Naive thymus-derived CD8-positive, alpha-beta T cell (primary cell): ENCODE measurements at places on chromosomes 1 and 21. TPM values are rescaled to one million over a fixed set of nuclear protein-coding genes. Genes with fewer than 3 reads are reported as not detected.

The LCE2A gene
- not detected for total RNA-seq

GRCh38 chr21:35488946-35489345 lies 439.8 kb upstream of the RUNX1 start:
- DNase-seq = no peak

DNA sequence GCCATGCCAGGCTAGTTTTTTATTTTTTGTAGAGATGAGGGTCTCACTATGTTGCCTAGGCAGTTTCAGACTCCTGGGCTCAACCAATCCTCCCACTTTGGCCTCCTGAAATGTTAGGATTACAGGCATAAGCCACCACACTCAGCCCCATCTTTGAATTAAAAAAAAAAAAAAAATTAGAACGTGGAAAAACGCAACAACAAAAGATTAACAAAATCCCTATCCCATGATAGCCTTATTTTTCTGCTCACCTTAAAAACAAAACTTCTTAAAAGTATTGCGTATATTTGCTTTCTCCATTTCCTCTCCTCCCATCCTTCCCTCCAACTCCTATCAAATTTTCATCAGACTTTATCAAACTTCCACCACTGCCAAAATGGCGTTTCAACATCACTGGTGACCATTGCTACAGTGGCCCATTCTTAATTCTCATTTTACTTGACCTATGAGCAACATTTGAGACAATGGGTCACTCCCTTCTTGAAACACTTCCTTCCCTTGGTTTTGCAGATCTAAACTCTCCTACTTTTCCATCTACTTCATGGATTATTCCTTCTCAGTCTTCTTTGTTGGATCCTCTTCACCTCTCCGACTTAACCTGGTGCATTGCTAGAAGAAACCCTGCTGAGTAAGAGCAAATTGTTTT lies 579 bp upstream of the ZNF684 start:
- DNase-seq = no peak

- peak; percentile 10 for DNase-seq
Observed at GRCh38 chr1:43238085-43238484, 31.7 kb upstream of the TMEM125 start.

DNA sequence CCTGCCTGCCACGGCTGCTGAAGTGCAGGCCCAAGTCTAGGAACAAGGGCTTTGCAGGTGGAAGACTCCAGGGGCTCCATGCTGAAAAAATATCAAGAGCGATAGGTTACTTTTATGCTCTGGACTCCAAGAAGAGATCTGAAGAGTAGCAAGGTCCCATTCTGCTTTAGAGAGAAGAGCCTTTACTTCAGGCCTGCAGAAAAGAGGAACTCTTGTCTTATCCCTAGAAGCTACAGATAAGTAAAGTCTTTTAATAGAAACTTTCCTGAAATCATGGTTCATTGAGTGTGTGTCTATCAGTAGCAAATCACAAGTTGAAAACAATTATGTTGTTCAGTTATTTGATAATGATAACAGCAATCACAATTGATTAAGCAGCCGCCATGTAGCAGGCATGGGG lies 113.3 kb downstream of the TNR start:
- no peak for DNase-seq

- DNase-seq = no peak
Observed at GRCh38 chr1:30262158-30262557, 461.2 kb downstream of the MATN1 start.

DNA sequence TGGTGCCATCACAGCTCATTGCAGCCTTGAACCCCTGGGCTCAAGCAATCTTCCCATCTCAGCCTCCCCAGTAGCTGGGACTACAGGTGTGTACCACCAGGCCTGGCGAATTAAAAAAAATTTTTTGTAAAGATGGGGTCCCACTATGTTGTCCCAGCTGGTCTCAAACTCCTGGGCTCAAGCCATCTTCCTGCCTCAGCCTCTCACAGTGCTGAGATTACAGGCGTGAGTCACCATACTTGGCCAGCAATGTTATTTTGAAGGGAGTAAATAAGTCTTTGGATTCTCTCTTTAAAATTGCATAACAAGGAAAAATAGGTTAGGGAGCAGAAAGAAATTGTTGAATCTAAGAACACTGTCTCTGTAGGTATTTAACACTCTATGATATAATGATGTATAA lies 111.3 kb downstream of the RPS6KC1 start:
- no peak for DNase-seq

- no peak for DNase-seq
Observed at GRCh38 chr1:172697534-172698002, 38.7 kb downstream of the FASLG start.

The SPRR2B gene
- total RNA-seq = not detected

The MGST3 gene
- 64.6 TPM for total RNA-seq

GRCh38 chr1:27455139-27455811 lies 34.7 kb downstream of the WASF2 start:
- DNase-seq = peak; percentile 6

The DUSP10 gene
- total RNA-seq = 2.7 TPM

DNA sequence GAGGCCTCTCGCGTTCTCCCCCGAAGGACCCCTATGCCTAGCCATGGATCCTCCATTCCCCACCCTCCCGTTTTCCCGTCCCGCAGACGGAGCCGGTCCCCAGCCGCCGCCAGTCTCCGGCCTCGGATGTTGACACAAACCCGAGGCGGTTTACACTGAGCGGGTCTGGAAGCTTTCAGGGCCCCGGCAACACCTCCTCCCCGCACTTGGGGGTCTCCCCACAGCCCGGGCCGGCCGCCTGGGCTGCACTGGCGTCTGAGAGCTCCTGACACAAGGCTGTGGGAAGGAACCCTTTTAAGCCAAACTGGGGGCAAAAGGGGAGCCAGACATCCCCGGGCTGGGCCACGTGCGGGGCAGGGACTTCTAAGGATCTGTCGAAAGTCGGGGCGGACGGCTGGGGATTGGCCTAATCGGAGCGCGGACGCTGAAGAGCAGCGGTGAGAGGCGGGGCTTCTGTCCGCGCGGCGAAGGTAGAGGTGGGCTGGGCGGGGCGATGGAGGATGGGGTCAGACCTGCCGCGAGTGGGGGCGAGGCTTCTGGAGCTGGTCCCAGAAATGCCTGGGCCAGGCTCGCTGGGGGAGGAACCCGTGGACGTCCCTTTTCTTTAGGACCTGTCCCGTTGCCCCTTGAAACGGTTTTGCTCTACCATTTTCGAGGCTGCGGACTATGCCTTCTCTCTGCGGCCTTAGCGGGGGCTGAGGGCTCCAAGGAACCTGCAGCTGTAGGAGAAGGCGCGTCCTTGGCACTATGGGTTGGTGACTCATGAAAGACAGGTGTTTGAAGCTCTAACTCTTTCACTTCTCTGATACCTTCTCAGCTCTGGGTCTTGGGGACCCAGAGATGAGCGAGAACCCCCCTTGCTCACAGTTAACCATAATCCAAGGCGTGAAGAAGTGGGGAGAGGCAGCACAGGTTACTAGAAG lies 1.2 kb upstream of the HPCAL4 start:
- DNase-seq = no peak

DNA sequence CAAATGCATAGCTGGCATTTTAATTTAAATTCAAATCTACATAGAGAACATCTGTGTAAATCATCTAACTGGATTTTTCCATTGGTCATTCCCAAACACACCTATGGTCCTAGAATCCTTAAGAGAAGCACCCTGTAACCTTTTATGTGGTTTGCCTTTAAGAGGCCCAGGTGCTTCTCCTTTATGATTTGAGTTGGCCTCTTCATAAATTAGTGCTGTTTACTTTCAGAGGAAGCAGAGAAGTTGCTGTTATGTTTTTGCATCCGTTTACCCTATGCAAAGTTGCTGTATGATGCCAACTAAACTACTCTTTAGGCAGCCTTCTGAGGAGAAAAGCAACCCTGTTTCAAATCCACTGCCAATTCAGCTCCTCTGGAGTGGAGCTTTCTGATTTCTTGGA lies 193.8 kb downstream of the HS2ST1 start:
- no peak for DNase-seq

DNA sequence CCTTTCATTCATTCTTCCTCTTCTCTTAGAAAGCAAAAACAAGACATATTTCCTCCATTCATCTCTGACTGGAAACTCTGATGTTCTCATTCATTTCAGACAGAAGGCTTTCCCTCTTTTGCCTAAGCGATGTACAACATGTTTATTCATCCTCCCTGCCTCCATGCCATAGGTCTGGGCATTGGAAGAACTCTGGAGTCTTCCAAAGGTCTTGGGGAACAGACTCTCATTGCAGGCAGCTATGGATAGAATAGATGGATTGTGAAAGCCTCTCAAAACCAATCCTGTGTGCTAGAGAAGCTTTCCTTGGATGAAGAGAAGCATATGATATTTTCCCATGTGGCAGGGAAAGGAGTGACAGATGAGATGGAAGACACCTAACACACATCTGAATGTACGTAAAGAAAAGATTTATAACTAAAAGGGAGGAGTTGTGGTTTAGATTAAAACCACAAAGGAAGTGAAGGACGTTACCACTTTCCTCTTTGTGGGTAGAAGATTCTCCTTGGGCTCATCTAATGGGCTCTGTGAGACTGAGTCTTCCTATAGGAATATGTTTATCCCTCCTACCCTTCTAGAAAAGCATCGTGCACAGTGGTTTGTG lies 38.7 kb downstream of the BCL9 start:
- DNase-seq = no peak

DNA sequence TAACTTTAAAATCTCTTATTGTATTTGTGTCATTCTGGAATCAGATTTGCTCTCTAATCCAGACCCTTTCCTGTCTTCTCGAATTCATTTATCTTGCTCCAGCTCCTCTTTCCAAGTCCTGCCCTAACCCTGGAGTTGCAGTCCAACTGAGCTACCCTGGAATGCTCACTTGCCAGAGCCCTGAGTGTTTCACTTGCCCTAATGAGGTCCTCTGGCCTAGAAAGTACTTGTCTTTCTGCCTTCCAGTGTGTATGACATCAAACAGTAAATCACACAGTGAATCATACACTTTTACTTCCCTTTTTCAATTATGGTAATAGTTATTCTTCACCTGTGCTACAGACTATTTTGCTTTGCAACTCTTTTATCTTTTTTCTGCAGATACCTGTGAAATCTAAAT lies 96.9 kb downstream of the NEK7 start:
- no peak for DNase-seq

DNA sequence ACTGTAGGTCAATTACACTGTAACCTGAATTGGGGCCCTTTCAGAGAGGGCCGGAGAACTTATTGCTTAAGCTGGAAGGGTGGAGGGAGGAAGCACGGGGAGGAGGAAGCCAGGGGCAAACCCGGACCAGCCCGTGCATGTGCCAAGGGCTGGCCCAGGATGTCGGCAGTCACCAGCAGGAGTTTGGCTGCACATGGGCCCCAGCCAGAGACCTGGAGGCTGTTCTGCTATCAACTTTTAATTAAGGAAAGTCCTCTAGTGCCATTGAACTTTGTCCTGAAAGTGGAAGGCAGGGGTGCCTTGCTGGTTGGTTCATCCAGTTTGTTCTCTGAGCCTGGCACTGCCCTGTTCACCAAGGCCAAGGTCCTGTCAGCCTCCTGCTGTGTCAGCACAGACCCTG lies 200.8 kb upstream of the VAMP3 start:
- DNase-seq = no peak

The C1orf87 gene
- not detected for total RNA-seq

- no peak for DNase-seq
Observed at GRCh38 chr1:113042285-113043143, 30.5 kb upstream of the LRIG2 start.

- DNase-seq = no peak
Observed at GRCh38 chr1:164092603-164093353, 466.2 kb upstream of the PBX1 start.

The CALML6 gene
- 1.6 TPM for total RNA-seq

GRCh38 chr1:37814252-37814651 lies 6.2 kb upstream of the YRDC start:
- DNase-seq = no peak

The ANGPTL7 gene
- total RNA-seq = not detected

DNA sequence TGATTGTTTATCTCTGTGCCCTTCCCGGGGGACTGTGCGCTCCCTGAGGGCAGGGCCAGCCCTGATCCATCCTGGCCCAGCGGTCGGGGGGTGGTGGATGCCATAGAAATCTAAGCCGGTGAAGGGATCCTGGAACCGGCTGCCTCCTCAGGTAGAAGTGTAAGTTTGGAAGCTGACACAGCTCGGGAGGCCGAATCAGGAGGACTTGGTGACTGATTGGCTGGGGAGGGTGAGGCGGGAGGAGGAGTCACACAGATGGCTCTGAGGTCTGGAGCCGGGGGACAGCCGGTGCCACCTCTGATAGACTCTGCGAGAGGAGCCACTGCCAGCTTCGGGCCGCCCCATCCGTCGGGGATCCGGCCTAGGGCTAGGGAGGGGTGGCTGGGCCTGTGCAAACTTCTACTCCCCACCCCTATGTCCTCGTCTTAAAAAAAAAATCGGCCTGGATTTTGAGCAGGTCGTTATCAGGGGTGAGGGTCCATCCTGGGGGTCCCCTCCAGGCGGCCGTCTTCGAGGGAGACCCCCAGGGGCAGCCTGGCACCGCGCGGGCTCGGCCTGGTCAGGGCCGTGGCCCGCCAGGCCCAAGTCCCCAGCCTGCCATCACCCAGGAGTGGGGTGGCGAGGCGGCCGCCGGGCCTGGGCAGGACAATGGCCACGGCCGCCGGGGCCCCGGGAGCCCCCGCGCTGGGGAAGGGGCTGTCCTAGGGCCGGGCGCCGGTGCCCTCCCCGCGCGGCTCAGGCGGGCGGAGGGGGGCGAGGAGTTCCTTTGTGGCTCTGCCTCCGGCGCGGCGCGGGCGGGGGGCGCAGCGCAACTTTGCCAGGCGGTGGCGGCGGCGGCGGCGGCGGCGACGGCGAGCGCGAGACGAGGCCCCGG lies 708 bp upstream of the ZNF362 start:
- DNase-seq = peak; percentile 38

- DNase-seq = no peak
Observed at GRCh38 chr1:147168626-147169058, 3.6 kb downstream of the PRKAB2 start.

GRCh38 chr1:173861731-173862145 lies 6.1 kb downstream of the GAS5 start:
- no peak for DNase-seq

GRCh38 chr1:45536886-45537285 lies 13.7 kb upstream of the AKR1A1 start:
- DNase-seq = no peak

DNA sequence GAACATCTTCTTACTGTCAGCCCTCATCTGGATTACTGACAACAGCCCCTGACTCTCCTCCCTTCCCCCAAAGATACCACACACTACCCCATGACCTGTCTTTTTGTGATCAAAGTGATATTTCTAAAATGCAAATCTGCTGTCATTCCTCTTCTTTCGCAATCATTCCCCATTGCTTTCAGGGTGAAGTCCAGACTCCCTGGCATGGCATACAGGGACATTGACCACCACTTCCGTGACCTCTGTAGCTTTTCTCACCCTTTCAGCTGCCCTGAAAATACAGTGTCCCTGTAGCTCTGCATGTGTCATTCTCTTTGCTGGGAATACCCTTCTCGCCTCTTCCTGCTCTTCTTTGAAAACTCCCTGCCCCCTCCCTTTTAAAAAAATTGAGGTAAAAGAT lies 4.1 kb downstream of the SERINC2 start:
- DNase-seq = no peak

The PLEKHA6 gene
- 2.0 TPM for total RNA-seq

DNA sequence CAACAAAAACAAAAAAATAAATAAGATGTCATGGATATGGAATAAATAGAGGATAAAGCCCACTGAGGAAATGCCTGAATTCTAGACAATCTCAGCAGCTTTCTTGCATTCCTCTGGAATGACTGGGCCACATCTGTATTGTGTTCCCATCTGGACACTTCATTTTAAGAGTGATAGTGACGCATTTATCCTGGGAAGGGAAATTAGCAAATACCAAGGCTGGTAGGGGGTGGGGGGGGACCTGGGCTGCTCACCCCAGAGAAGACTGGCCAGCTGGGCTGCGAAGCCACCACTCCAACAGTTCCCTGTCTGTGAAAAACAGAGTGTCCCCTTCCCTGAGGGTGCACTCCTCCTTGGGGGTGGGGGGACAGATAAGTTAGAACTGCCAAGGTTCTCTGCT lies 106.3 kb downstream of the HIVEP3 start:
- DNase-seq = no peak

The FAM72D gene
- total RNA-seq = not detected
